ENCODE measurements at places on chromosomes 12 and 14. TPM values are rescaled to one million over a fixed set of nuclear protein-coding genes. Genes with fewer than 3 reads are reported as not detected.

The GARIN6 gene
- total RNA-seq = not detected

The MFAP5 gene
- not detected for total RNA-seq

The HOXC10 gene
- total RNA-seq = not detected

The NFATC4 gene
- total RNA-seq = 4.4 TPM

The TSPAN8 gene
- not detected for total RNA-seq

The KIF26A gene
- 17.8 TPM for total RNA-seq

The SLC6A15 gene
- total RNA-seq = 76.1 TPM

The TAS2R50 gene
- total RNA-seq = 26.3 TPM
